Central memory CD4-positive, alpha-beta T cell (primary cell): ENCODE measurements at places on chromosomes 13 and 19.
A peak's percentile ranks its signal among the peaks of the same experiment; 100 is the strongest.

DNA sequence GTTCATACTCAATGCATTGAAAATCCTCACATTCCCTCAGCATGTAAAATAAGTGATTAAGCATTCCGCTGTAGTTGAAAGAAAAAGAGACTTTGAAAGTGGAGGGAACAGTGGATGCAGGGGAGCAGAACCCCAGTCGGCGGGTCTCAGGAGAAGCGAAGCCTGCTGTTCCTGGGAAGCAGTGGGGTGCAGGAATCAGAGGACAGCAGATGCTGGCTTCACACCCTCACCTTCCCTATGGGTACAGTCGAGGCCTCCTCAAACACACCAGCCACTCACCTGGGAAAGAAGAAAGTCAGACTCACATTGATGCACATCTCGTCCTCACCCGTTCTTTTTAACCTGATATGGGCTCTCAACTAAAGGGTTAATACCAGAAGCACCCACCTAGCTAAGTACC is 38.2 kb downstream of the COL4A2 start:
- DNase-seq, result no peak

- no peak for DNase-seq
Observed at GRCh38 chr19:38718747-38719543, 25.3 kb downstream of the CAPN12 start.

GRCh38 chr19:35742121-35742724 is at the start of gene IGFLR1:
Gene IGFLR1 (minus strand): TSS chr19:35742452. CDS start chr19:35741180, 1,272 bp downstream.
- DNase-seq, result peak; percentile 75

GRCh38 chr13:80483157-80483556 is 142.2 kb upstream of the SPRY2 start:
- no peak for DNase-seq

- DNase-seq, result no peak
Observed at GRCh38 chr13:87129602-87130300, 541.4 kb upstream of the SLITRK5 start.

DNA sequence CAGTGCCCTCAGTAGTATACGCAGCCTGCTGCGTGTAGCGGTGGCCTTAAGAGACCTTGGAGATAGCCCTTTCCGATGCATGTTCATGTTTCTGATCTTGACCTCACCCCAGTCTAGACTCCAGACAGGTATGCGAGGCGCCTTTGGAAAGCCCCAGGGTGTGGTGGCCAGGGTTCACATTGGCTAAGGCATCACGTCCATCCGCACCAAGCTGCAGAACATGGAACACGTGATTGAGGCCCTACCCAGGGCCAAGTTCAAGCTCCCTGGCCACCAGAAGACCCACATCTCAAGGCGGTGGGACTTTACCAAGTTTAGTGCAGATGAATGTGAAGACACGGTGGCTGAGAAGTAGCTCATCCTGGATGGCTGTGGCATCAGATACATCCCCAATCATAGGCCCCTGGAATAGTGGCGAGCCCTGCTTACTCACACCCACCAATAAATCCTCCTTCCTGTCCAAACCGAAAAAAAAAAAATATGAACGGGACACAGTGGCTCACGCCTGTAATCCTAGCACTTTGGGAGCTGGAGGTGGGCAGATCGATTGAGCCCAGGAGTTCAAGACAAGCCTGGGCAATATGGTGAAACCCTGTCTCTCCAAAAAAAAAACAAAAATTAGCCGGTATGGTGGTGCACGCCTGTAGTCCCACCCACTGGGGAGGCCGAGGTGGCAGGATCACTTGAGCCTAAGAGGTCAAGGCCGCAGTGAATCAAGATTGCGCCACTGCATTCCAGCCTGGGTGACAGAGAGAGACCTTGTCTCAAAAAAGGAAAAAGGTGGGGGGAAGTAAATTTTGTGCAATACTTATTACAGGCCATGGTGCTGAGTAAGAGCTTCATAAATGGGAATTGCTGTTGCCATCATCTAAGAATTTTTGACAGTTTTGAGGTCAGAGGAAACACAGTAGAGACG is 12.4 kb upstream of the CBLC start:
- DNase-seq, result no peak

DNA sequence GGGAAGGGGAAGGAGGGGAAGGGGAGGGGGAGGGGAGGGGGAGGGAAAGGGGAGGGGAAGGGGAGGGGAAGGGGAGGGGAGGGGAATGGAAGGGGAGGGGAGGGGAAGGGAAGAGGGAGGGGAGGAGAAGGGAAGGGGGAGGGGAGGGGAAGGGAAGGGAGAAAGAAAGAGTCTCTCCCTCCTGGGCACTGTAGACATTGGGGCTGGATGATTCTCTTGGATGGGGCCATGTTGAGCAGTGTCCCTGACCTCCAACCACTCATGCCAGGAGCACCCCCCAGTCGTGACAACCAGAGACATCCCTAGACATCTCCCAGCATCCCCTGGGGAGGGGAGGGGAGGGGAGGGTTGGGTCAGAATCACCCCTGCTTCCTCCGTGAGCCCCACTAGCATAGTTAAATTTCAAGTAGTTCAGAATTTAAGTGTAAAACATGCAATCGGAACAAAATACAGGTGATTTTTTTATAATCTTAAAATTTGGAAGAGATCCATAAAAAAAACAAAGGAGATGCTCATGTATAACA is 64.0 kb downstream of the GNG7 start:
- no peak for DNase-seq

- no peak for DNase-seq
Observed at GRCh38 chr13:20824762-20825476, 51.2 kb upstream of the EEF1AKMT1 start.

DNA sequence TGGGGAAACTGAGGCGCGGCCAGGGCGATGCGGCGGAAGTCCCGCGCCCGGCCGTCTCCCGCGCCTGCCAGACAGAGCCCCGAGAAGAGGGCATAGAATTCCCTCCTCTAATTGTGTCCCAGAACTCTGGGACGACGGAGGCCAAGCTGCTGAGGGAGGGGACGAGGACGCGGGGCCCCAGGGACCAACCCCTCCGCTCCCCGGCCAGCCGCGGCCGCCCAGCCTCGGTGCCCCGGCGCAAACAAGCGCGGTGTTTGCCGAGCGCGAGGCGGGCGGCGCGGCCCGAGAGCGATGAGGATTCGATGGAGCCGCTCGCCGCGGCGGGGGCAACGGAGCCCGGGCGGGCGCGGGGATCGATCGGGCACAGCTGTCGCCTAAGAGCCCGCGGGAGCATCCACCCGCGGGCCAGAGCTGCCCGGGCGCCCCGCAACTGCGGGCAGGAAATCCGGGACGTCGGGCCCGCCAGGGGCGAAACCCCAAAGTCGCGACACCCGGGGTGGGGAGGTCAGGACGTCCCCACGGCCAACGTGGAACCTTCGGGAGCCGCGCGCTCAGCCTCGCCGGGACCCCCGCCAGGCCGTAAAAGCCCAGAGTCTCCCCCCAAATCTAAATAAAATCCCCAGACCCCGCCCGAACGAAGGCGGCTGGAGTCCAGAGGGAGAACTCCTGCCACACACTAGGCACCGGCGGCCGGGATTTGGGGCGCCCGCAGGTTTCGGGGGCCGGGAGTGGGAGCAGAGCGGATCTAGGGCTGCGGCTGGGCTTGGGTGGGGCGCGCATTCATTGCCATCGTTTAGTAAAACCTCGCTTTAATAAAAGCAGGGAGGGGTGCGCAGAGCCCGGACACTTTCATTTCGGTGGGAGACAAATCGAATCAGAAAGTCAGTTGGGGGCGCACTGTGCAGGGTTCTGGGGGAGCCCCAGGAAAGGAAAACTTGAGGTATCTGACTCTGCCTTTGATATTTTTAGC is 3.6 kb upstream of the ONECUT3 start:
- DNase-seq, result no peak

DNA sequence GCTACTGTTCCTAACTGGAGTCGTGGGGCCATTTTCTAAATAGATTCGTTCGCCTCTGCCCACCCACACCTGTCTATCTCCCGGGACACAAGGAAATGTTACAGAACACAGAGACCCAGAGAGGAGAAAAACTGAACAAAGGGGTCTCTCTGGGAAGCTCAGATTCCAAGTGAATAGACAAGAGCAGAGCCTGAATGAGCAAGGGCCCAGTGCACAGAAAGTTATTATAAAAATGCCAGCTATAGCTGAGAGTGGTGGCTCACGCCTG is 27.2 kb upstream of the FEM1A start:
- no peak for DNase-seq

DNA sequence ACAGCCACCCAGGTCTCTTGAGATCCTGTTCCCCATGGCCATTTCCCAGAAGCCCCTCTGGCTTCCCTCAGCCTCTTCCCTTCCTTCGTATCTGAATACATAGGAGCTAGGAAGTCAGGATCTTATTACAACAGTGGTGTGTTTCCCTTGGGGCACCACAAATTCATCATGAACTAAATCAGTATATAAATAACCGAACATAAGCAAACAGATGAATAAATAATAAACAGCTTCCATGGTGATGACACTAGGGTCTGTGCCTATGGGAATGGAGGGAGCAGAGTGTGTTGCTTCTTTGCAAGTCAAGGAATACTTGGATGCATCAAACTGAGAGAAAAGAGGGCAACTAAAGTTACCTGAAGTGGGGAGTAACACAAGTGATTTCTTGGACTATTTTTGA is 527.6 kb downstream of the LMO7 start:
- no peak for DNase-seq

GRCh38 chr13:91627952-91628739 is 229.7 kb downstream of the GPC5 start:
- DNase-seq, result no peak

GRCh38 chr19:799076-799881 is 2.0 kb downstream of the PTBP1 start:
- DNase-seq, result no peak

- no peak for DNase-seq
Observed at GRCh38 chr13:19179916-19180315, 1.7 kb downstream of the TUBA3C start.

GRCh38 chr13:100646030-100646673 is 28.4 kb downstream of the TMTC4 start:
- no peak for DNase-seq

GRCh38 chr19:13597640-13598039 is 91.4 kb upstream of the CACNA1A start:
- peak; percentile 41 for DNase-seq

GRCh38 chr19:1206864-1207450 is 1.4 kb downstream of the STK11 start:
- peak; percentile 22 for DNase-seq

DNA sequence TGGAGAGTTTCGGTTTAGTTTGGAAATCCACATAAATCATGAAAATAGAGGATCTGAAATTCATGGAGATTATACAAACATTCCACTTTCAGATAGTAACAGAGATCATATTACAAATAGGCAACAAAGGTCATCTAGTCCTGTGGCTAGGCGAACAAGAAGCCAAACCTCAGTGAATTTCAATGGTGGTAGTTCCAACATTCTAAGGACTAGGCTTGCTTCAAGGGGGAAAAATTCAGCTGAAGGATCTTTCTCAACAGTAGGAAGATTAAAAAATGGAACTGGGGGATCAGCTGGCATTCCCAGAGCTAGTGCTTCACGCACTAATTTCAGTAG is 47.0 kb downstream of the FOXO1 start:
- no peak for DNase-seq

DNA sequence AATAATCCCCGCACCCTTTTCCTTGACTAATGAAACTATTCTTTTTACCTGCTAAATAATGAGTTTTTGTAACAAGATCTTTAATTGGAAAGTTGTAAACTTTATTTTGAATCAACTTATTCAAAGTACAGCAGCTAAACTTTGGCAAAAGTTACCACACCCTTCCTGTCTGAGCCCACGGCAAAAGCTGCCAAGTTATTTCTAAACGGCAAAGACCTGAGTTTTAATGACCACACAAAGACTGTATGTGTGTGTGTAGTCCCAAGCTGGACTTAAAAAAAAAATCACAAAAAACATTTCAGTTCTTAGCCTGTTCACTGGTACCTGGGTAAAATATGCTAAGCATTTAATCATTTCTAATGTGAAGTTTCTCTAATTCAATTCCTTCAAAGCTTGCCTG is 60.7 kb downstream of the ZAR1L start:
- DNase-seq, result no peak

DNA sequence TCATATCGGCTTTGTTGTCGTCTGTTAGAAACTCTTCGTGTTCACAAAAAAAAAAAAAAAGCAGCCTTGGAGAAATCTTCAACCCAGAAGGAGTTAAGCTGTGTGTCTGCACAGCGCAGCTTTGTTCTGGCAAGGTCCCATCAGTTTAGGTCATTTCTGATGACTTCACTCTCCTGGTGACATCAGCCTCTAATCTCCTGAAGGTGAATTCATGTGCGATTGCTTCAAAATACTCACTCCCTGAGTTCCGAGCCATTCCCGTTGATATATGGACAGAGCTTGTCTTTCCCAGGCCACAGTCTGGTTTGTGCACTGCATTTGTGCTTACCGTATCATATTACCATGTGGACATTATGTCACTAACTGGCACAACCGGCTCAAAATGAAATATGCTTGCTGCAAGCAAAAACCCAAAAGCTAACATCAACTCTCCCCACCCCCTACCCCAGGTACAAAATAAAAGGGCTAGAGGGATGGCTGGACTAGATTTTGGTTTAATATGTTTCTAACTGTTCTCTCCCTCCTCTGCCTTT is 342.4 kb downstream of the KCNRG start:
- no peak for DNase-seq

DNA sequence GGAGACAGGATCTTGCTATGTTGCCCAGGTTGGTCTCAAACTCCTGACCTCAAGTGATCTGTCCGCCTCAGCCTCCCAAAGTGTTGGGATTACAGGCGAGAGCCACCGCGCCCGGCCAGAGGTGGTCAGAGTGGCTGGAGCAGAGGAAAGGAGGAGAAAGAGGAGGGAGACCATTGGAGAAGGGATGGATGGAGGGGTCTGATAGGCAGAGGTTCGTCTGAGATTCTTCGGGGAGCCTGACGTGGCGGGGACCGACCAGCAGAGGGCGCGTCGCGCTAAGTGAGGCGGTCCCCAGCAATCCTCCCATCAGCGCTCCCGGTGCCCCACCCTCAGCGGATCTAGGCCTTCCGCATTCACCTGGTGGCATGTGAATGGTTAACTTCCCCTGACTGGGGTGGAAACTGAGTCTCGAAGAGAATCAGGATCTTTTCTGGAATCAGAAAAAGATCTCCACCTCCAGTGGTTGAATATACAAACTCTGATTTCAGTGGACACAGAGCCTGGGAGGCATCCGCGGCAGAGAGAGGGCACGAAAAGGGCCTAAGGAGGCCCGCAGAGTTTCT is 8.8 kb downstream of the GTPBP3 start:
- DNase-seq, result peak; percentile 63

DNA sequence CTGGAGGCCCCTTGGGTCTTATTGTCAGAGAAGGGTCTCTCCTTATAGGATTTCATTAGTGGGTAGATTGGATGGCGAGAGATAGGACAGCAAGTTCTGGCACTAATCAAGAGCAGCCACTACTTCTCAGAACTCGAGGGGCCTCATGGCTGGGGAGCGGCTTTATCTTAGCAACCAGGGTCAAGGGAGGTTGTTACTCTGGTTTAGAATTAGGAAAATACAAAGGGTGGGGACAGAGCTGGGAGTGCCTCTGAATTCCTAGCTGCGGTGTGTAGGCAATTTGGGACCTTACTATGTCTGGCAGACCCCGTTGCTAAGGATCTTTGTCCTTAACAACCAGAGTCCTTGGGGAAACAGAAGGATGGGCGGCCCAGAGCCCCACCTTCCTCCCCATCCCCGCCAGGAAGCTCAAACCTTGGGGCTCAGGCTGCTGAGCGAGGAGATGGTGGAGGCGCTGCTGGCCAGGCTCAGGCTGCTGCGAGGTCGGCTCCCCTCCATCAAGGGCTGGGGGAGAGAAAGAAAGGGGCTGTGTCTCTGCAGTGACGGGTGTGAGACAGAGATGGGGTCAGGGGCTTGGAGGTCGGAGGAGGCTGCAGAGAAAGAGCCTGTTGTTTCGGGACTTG is 1.2 kb downstream of the PLEKHA4 start:
- DNase-seq, result no peak
